ENCODE measurements at places on chromosomes 7 and 10. TPM values are rescaled to one million over a fixed set of nuclear protein-coding genes. Genes with fewer than 3 reads are reported as not detected.

DNA sequence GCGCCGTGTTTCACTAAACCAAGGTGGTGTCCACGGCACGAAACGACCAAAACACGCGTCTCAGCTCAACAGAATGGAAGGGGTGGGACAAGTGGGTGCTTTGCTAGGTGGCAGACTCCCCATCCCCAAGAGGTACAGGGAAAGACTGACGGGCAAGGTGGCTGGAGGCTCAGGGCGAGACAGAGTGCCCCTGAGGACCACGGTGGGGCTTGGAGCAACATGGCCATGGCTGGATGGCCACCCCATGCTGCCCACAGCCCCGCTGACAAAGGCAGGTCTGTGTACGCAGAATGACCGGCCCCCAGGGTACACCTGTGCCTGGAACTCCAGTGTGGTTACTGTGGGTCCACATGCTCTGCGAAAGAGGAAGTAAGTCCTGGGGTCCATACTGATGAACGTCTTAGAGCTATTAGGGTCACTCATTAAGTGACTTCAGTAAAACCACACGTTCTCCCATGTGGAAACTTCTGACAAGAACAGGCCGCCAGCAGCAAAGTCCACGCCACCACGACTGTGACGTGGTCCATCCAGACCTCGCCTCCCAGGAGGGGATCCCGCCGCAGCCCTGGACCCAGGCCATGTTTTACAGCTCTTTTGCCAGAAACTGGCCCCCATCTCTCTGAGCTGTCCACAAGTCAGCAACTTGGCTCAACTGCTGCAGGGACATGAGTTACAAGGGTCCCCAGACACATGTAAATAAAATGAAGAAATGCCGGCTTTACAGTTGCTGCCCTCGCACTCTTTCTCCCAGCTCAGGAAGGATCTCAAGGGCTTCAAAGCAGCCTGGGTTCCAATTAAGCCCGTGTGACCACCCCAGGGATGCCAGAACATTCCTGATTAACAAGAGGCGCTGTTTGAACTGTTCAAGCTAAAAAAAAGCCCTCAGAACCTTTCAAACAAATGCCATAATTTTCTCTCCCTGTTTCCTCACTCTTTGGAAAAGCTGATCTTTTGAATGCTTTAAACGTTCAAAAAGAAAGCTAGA lies 66.8 kb downstream of the MAD1L1 start:
- no peak overlapping the region for H3K4me3 ChIP-seq
- no peaks in the 10 kb centered on the region for H3K27me3 ChIP-seq
- H3K27ac ChIP-seq: no peak overlapping the region
- no peaks in the 10 kb centered on the region for H3K36me3 ChIP-seq

- DNase-seq: no peak
- H3K4me3 ChIP-seq: no peak overlapping the region
- no peaks in the 10 kb centered on the region for H3K27me3 ChIP-seq
- no peak overlapping the region for H3K27ac ChIP-seq
- no peaks in the 10 kb centered on the region for H3K4me1 ChIP-seq
- no peaks in the 10 kb centered on the region for H3K36me3 ChIP-seq
Measured at GRCh38 chr10:7953447-7953846, 101.0 kb upstream of the GATA3 start.

DNA sequence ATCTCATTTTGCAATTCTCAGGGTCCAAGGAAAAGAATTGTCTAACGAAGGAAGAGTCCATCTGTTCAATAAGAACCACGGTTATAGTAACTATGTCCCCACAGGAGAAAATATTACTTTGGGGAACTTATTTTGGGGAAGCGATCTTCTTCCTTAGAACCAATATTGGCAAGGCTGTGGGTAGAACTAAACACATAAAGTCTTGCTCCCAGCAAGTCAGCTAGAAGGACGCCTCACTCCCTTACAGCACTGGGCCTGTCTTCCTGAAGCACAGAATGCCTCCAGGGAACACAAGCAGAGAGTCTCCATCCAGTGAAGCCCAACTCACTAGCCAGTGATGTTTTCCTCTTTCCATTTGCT lies 30.2 kb downstream of the C10orf71 start:
- no peaks in the 10 kb centered on the region for H3K36me3 ChIP-seq
- no peaks in the 10 kb centered on the region for H3K4me1 ChIP-seq
- no peak overlapping the region for H3K4me3 ChIP-seq

DNA sequence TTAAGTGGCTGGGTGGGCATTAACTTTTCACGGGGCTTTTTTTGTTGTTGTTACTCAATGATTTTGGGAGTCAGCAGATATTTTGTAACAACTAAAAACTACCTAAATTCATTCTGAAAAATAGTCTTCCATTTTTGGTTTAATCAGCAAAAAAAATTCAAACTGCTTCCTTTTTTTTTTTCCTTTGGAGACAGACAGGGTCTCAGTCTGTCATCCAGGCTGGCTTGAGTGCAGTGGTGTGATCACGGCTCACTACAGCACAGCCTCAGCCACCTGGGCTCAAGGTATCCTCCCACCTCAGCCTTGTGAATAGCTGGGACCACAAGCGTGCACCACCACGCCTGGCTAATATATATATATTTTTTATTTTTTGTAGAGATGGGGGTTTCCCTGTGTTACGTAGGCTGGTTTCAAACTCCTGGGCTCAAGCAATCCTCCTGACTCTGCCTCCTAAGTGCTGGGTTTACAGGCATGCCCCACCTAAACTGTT lies 36.5 kb downstream of the SKIDA1 start:
- no peak overlapping the region for H3K4me3 ChIP-seq
- peaks cover 10% of the 10 kb centered on the region for H3K27me3 ChIP-seq
- H3K4me1 ChIP-seq: peaks cover under 1% of the 10 kb centered on the region
- H3K36me3 ChIP-seq: no peaks in the 10 kb centered on the region
- no peak for DNase-seq

GRCh38 chr10:126639084-126639483 lies 31.4 kb downstream of the C10orf90 start:
- H3K4me3 ChIP-seq: no peak overlapping the region
- no peaks in the 10 kb centered on the region for H3K4me1 ChIP-seq
- H3K27me3 ChIP-seq: no peaks in the 10 kb centered on the region
- DNase-seq: no peak

Gene HOXA5
- not detected for total RNA-seq

DNA sequence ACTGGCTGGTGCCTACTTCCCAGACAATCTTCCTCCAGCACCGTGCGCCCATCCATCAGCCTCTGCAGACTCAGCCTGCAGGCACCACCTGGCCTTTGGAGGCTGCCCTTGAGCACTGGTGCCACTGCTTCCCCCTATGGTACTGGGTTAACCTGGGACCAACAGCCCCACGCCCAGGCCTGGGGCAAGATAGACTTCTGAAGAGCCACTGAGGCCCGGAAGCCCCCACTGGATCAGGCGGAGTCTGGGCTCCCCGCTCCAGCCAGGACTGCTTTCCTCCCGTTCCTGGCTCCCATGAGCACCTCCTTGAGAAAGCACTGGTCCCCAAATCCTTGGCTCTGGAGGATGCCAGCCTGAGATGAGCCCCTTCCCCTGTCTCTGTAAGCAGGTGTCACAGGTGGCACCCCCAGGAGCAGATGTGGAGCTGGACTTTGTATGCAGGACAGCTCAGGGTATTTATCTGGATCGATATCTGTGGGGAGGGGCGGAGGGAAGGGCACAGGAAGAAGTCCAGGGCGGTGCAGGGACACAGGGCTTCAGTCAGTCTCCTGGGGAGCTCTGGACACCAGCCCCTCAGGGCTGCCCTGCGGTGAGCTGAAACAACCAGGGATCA lies 206.5 kb upstream of the PPP2R2D start:
- H3K4me1 ChIP-seq: no peaks in the 10 kb centered on the region
- no peaks in the 10 kb centered on the region for H3K27me3 ChIP-seq
- no peaks in the 10 kb centered on the region for H3K36me3 ChIP-seq
- no peak for DNase-seq
- H3K4me3 ChIP-seq: no peak overlapping the region
- no peak overlapping the region for H3K27ac ChIP-seq

Measured in CD4-positive, alpha-beta memory T cell (primary cell).